ENCODE measurements at places on chromosomes 7 and 10. TPM values are rescaled to one million over a fixed set of nuclear protein-coding genes. Genes with fewer than 3 reads are reported as not detected.

GRCh38 chr7:140541513-140542227 is 62.4 kb upstream of the MKRN1 start:
- DNase-seq: peak; percentile 97

DNA sequence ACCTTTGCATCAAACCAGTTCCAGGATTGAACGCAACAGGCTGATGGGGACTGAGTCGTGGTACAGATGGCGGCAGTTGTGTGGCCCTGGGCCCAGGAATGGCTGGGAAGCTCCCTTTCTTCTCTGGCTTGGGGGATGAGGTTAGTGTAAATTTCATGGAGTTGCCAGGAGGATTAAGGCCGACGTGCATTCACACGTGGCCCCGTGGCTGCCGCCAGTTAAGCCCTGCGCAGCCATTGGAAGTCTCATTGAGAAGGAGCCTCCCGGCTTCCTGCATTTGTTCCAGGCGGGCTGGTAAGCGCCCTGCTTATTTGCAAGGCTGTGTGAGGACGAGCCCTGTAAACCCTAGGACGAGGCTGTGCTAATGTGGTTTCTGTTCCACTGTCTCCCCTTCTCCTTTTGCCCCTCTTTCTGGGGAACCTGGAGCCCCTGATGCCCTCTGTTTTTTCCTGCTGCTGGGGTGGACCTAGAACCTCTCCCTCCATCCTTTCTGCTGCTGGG is 174.7 kb upstream of the TNRC18 start:
- no peak for DNase-seq

DNA sequence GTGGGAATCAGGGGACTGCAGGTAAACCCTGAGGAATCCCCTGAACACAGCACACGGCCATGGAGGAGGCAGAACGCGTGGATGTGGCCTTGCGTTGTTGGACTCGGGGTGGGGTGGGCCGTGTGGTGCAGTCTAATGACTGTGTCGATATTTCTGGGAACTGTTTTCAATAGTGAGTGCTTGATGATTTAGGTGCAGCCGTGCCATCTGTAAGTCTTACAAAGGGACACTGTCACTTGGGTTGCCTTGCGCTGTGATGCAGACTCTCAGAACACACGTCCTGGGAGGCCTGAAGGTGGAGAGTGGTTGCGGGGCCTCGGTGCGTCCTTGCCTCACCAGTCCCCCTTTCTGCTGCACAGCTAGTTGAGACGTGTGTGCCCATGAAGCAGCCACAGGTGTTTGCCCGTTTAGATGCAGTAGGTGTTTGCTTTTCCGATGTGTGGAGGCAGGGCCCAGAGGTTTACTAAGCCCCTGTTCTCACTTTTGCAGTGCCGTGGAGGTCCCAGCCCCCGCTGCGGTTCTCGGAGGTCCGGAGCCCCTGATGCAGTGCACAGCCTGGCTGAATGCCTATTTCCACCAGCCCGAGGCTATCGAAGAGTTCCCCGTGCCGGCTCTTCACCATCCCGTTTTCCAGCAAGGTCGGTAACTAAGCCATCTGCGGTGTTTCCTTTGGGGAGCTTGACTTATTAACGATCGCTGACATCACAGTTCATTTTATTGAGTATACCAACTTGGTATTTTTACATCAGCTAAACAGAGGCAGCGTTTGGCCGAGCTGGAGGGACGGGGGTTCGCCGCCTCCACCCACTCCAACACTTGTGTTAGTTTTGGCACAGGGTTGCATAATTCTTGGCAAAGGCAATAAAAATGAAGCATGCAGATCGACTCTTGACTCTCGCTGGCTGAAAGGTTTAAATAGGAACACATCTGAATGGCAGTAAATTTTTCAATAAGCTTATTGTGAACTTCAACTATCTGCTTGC is 240.7 kb downstream of the MGMT start:
- DNase-seq: no peak

DNA sequence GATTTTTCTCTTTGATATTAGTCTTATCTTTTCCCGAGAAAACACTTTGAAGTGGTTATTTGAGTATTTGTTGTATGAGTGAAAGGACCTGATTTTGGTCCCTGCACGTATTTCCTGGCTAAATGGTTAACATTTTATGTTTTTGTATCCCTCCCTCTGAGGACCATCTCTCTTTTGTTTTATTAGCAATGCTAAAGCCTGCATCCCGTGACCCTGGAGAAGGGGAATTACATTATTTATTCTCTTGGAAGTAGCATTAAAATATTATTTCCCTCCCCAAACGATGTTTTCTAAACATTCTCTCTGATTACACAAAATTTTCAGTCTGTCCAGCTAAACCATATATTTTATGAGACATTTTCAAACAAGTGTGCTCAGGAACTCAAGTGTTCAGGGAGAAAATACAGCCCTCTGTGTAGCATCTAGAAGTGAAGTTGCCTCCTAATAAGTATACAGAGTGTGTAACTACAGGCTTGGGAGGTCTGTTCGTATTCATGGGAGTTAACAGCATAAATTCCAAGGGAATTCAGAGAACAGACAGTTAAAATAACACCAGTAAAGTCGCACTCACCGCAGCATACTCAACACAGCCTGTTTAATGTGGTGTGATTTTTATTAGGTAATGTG is 163.8 kb upstream of the NPVF start:
- no peak for DNase-seq

DNA sequence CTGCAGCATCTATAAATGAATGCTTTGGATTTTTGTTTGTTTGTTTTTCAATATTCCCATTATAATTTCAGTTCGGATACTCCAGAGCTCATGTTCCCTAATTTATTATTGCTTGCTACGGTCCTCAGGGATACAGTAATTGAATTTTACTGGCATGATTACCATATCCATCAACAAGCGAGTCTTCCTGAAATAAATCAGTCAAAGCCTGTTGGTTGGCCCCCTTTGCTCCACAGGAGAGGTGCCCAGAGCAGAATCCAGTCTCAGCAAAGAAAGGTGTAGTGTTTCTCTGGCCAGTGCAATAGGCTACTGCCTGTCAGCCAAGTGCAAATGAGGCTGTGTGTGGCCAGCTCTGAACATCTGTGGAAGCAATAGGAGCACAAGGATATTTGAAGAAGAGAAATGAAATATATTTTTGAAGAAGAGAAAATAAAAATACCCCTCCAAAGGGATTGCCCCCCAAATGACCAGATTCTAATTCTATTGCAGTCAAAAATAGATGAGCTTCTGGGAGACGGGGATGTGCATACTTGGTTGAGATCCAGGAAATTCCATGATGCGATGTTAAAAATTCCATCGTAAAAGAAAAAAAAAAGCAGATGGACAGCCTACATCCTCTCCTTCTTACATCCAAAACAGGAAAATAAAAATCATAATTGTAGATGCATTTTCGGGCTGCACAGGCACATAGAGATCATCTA is 18.1 kb downstream of the TRIL start:
- DNase-seq: no peak

DNA sequence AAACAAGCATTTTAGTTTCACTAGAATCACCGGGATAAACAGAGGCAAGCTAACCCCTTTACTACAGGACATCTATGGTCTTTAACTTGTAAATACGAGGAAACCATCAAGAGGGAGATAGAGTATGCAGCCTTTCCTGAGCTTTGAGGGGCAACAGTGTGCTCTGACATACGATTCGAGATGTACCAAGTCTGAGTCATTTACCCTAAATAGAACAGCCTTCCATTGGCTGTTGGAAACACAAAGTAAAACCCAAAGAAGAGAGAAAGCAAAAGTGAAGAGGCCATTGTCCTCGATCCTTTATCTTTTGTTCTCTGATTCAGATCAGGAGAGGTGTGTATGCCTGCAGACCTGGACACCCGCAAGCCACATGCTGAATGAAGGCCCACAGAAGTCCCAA is 289.5 kb downstream of the KCNMA1 start:
- peak; percentile 79 for DNase-seq

DNA sequence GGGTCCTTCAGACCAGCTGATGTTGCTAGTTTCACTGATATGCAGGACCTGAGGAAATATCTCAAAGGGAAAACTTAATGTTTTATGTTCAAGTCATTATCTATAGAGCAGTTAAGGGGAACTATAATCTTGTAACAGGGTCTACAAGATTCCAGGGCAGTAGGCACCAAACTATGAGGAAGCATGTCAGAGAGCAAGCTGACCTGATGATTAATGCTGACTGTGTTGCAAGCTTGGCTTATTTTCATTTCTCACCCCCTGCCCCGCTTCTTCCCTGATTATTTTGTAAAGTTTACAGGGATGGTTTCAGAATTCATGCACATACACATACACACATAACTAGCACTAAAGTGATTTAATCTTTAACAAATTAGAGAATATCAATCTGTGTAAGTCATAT is 84.3 kb upstream of the CACNA2D1 start:
- DNase-seq: no peak

DNA sequence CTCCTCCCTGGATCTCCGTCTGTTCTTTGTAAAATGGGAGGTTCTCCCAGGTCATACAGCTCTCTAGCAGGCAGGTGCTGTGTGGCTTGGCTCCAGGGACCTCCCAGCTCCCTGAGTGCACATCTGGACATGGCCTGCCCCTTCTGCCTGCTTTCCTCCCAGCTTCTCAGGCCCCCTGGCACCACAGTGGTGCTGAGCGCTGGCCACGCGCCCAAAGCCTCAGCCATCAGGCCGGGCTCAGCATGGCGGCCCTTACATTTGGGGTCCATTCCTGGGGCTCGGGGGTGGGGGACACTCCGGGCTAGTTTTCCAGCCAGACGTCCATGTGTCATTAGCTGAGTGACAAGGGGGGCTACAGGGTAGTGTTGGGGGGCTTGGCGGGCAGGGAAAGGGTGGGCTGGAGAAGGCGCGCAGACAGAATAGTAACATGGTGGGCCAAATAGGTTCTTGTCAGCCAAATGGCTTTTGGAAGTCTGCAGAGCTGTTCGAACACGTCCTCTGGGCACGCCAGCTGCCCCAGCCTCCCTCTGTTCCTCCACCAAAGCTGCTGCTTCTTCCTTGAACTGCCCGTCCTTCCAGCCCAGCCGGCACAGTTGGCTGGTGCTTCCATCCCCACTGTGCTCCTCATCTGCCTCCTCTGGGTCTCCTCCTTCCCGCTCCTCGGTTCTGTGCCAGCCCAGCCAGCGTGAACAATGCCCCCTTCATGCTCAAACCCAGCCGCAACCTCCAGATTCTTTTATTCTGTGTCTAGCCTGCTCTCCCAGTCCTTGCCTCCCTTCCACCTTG is 65.9 kb downstream of the GOLGA7B start:
- no peak for DNase-seq

DNA sequence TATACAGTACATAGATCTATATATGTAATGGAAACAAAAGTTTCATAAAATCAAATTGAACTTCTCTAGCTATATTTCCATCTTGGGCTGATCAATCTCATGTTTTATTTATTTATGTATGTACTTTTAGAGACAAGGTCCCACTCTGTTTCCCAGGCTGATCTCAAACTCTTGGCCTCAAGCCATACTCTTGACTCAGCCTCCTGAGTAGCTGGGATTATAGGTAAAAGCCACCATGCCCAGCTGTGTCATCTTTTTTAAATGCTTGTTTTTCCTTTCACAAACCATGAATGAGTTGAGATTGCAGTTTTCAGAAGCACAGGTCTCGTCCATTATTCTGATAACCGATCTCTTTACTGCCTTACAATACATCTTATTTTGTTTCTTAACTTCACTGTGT is 400.9 kb downstream of the KCNMA1 start:
- DNase-seq: peak; percentile 64

GRCh38 chr10:45460235-45460878 is 86.3 kb downstream of the ALOX5 start:
- DNase-seq: no peak

GRCh38 chr7:137329411-137329810 is 14.1 kb downstream of the PTN start:
- no peak for DNase-seq

Gene PAX4
- total RNA-seq: not detected

DNA sequence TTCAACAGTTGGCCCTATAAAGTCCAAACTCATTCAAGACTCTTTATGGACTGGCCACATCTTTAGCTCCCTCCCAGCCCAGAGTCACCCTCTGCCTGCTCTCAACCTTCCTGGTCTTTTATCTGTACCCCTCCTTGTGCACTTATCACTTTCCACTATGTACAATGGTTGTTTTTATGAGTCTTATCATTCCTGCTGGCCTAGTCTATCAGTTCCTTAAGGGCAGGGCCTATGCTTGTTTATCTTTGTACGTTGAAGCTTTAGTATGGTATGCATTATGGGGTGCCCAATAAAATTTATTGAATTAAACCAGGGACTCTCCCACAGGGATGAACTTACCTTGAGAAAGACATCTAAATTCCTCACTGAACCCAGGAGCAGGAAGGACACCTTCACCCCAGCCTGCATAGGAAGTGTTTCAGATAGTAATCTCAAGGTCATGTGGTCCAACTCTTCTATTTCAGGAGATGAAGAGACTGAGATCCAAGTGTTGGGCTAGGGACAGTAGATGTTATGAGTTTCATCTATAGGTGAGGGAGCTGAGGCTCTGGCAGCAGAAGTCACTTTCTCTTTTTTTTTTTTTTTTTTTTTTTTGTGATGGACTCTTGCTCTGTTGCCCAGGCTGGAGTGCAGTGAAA is 13.3 kb upstream of the PDCD4 start:
- DNase-seq: no peak

GRCh38 chr10:1150638-1150955 is 94.4 kb downstream of the WDR37 start:
- DNase-seq: no peak

DNA sequence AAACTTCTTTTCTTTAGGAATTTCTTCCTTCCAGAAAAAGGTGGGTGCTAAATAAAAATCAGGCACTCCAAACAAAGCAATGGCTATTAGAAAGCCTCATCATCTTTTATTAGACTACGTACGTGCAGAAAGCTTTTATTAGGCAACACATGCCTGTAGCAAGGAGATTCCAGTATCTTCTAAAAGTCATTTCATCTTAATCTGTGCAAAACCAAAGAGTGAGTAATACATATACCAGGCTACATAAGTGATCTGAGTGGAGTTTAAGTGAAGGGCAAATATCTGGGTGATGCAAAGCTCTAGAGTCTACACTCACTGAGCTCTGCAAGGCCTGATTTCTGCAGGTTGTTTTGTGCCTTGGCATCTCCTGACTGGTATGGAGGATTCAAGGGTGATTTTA is 231.7 kb downstream of the ELMO1 start:
- no peak for DNase-seq

Gene LRRC4
- not detected for total RNA-seq

Gene ZPBP
- not detected for total RNA-seq

Gene GPRIN2
- not detected for total RNA-seq

DNA sequence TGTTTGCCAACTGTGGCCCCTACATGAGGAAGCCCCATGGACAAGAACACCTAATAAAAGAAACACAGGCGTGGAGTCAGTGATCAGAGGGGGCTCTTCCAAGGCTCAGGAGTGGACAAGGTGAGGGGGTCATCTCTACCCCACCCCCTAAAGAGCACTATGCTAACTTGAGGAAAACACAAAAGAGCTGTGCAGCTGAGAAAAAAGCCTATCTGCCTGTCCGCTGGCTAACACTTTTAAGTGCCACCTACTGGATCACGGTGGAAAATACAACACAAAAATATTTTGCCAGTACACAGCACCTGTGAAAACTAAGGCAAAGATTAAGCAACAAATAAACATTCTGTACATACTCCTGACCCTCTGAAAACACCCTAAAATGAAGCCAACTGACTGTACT is 53.1 kb upstream of the COBL start:
- DNase-seq: no peak
